Activated effector memory CD4-positive, alpha-beta T cell treated with Interleukin-2 at 50 U/mL for 16 hours (primary cell): ENCODE measurements at places on chromosomes 2 and 18.

GRCh38 chr2:199659207-199659606, 191.8 kb downstream of the FTCDNL1 start:
- DNase-seq, result no peak

DNA sequence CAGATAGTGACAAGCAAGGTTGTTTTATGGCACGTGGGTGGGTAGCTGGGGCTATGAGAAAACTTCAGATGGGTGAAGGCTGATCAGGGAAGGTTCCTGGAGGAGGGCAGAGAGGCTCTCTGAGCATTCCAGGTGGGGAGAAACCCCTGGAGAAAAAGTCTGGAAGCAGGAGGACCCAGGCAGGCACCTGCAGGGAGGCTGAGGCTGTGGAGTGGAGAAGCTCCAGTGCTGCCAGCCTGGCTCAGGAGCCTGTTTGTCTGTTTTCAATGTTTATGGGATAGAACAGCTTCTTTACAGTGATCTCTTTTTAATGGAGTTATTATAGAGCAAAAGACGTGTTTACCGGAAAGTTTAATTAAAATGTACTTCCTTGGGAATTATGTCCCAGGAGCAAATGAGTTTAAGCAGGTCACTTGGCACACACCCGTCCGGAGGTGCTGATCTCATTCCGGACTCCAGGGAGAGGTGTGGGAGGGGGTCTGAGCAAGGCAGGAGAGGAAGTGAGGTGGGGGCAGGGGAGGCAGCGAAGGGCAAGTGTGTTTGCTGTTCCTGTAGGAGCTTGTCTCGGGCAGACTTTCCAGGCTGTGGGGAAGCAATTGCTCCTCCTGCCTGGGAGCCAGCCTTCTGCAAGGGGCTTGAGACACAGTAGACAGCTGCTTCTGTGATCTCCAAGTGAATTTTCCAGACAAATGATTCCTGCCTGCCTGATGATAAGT, 239.5 kb downstream of the MYCN start:
- no peak for DNase-seq

- no peak for DNase-seq
Observed at GRCh38 chr2:221569425-221569845, 2.7 kb downstream of the EPHA4 start.

DNA sequence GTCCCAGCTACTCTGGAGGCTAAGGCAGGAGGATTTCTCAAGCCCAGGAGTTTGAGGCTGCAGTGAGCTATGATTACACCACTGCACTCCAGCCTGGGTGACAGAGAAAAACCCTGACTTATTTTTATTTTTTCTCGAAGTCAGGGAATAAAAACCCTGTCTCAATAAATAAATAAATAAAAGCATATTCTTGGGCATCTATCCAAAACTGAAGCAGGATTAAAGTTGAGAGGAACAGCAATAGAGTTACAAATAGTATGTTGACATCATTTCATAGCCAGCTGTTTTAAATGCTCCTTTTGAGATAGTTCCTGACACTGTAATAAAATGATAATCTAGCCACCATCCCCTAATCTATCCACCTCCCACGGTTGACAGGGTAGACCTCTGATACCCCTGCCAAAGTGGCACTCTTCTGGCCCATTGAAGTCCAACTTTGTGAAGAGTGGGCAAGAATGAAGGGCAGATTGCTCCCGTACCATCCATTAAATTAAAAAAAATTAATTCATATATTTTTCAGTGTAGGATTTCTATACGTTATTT, 42.3 kb upstream of the LPIN2 start:
- no peak for DNase-seq

GRCh38 chr2:238235856-238236255, 4.0 kb downstream of the HES6 start:
- DNase-seq, result no peak

DNA sequence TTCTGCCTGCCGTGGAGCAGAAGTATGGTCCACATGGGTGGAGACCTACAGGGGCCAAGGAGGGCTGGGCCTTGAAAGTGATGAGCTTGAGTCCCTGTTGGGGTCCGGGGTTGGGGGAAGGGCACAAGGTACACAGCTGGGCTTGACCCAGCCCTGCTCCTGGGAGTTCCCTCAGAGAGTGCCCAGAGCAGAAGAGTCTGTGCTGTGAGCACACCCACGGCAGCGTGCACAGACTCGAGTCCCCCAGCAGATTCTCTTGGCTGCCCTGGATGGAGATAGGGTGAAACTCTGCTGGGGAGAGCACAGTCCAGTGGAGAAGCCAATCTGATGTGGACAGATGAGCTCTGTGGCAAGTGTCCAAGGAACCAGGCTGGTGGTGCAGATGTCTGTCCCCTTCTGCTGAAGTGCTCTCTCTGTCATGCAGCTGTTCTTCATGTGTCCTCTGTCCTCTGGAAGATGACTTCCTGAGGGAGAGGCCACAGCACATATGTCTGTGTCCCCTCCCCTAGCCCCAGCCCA, 27.5 kb downstream of the INPP4A start:
- no peak for DNase-seq
